ENCODE measurements at places on chromosomes 11 and 22.

GRCh38 chr22:35477911-35478582 lies 62.6 kb upstream of the RASD2 start:
- DNase-seq: no peak

- no peak for DNase-seq
These were observed 6.2 kb downstream of the TUB start for GRCh38 chr11:8087185-8087584.

DNA sequence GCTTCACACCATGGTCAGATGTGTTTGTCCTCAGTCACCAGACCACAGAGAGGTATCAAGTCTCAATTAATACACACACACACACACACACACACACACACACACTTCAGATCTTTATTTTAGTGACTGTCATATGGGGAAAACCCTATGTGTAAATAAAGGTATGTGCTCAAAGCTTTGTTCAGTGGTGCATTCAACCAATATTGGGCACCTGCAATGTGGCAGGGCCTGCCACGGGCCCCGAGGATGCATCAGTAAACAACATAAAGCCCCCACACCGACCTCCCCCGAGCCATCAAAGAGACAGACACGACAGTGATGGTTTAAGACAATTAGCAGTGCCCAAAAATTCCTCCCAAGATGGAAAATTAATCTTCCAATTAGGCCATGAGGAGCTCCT lies 51.6 kb downstream of the SHANK2 start:
- DNase-seq: no peak

DNA sequence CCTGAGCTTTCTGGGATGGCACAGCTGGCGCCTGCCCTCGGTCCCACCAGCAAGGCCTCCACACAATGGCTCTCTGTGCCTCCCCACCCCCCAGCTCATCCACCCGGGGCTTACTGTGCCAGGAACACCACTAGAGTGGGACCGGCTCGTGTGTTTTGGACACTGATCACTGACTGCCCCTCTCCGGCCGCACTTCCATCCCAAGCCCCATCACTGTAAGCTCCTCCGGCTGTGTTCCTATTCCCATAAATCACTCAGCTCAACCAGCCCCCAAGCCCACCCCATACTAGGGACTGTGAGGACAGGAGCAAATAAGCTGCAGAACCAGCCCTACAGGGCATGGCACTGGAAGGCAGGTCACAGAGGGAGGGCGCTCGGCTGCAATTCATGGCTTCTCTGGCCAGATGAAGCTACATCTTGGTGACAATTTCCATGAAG lies 7.3 kb downstream of the APBB1 start:
- no peak for DNase-seq

DNA sequence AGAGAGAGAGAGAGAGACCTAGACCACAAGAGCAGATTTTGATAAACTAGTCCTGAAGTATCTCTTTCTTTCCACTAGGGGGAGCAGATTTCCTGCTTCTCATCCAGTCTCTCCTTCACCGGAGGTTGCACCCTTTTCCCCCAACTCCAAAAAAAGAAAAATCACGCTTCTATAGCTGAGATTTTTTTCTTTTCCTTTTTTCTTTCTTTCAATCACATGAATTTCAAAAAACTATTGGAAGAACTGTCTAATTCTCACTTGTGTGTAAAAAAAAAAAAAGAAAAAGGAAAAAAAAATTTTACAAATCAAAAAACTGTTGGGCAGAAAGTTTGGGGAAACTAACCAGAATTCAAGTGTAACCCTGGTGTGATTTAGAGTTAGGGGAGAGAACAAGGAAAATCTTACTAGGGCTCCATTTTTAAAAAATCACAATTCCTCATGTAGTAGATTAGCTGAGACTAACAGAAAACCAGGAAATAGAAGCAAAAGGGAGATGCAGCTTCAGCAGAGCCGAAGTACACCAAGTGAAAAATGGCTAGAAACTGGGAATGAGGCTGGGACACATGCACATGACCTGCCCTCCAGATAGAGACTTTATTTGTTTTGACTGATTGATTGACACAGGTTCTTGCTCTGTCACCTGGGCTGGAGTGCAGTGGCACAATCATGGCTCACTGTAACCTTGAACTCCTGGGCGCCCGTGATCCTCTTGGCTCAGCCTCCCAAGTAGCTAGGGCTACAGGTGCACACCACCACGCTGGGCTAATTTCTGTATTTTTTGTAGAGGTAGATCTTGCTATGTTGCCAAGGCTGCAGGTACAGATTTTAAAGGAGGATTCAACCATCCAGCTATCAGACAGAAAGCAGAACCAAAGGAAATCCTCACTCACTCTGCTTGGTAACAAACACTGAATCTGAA lies 27.1 kb downstream of the SDHD start:
- no peak for DNase-seq

GRCh38 chr22:41565403-41566054 lies 4.7 kb downstream of the CSDC2 start:
- no peak for DNase-seq

GRCh38 chr22:38081941-38082828 lies 1.8 kb downstream of the SLC16A8 start:
- no peak for DNase-seq

DNA sequence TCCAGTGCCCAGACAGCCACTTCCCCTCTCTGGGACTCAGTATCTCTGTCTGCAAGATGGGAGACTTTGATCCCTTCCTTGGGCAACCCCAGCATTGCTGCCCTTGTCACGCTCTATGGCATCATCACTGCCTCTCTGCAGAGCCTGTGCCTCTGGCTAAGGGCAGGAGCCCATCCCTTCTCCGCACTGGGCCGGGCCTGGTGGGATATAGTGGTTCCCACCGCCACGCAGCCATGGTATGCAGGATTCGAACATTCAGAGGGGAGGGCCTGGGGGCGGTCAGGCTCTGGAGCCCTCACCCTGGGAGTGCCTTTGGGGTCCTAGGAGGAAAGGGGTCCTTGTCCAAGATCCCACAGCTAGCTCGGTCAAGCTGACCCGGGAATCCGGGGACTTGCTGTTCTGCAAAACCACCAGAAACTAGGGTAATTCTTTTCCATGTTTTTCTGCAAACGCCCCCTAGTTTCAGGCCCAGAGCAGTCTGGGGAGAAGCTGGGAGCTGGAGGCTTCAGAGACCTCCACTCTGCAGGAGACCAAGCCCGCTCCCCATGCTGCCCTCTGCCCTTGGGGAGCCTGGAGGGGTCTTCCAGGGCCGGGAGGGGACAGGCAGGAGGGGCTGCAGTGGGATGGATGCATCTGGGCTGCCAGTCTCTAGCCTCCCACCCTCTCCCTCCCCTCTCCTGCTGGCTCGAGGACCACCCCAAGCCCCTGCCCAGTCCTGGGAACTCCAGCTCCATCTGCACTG lies 24.4 kb upstream of the CBX7 start:
- DNase-seq: no peak

DNA sequence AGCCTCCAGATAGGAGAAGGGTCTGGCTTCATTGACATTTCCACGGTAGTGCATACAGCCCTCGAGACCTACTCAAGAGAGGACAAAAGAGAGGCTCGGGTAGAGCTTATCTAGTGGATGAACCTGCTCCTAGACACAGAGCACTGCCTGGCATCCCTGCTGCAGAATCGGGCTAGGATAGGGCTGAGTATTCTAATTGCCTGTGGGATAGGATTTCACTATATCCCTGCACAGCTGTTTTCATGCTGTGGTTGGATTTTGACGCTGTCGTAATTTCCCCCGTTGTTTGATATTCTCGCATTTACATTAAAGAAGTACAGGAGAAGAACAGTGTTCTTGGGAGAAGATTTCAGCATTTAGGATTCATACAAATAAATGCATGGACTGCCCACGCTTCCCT lies 107.8 kb downstream of the KIRREL3 start:
- no peak for DNase-seq

DNA sequence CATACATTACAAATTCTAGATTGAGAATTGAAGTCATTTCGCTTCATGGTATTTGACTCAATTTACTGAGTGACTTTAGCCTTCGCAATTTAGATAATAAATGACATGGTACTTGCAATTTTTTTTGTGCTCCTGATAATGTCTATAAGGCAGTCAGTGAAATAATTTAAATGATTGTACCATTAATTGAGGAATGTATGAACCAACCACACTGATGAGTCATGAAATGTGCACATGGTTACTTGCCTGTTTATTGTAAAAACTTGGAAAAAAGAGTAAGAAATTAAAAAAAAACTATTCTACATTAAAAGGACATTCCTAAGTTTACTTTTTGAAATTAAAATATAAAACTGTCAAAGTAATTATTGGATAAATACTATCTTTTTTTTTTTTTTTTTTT lies 43.3 kb downstream of the DNAJC24 start:
- DNase-seq: no peak

GRCh38 chr11:1759851-1760220 lies 3.9 kb downstream of the CTSD start:
- no peak for DNase-seq

- no peak for DNase-seq
These were observed 101.9 kb upstream of the OLFML1 start for GRCh38 chr11:7383406-7383805.

GRCh38 chr22:39182478-39183030 lies 30.1 kb upstream of the CBX7 start:
- DNase-seq: no peak

DNA sequence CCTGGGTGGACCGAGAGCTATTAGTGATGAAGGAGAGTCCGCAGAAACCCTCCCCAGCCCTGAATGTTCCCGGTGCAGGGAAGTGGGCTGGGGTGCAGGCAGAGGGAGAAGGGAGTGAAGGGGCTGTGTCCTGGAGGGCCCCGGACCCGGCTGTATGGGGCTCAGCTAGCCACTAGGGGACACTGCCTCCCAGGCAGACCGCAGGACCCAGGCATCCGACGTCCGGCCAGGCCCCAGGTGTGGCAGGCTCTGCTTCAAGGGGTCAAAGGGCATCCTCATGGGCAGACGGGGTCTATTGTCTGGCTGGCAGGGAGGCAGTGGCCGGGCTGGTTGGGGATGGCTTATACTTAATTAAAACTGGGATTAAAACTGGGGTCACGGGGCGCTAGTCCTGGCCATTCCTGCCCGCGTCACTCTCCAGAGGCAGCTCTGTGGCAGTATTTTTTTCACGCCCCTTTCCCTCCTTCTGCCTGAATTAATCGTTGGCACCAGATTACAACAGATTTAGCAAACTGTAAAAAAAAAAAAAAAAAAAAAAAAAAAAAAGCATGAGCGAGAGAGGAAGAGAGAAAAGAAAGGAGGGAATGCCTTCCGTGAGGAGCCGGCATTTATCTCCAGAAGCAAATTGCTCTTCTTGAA lies 5.1 kb downstream of the FLRT1 start:
- DNase-seq: no peak

DNA sequence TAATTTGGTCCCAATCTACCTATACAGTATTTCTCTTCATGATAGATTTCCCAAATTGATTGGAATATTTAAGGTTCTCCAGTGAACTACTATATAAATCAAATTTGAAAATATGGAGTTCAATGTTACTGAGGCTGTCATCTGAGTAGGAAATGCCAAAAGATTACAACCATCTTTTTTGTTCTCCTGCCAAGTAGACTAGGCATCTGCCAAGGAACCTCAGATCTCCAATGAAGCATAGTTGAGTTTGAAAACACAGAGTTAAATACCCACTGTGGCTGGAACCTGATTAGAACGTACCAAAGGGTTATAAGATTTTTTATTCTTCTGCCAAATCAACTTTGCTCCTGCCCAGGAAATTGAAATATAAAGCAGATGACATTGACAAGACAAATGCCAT lies 330.9 kb downstream of the CNTN5 start:
- no peak for DNase-seq
